ENCODE measurements at places on chromosomes 6 and 20. TPM values are rescaled to one million over a fixed set of nuclear protein-coding genes. Genes with fewer than 3 reads are reported as not detected.

The TMEM200A gene
- total RNA-seq: 0.10 TPM

The OR2H2 gene
- not detected for total RNA-seq

The EPPIN gene
- total RNA-seq: not detected

- 0 out of 2 replicates have a peak, but pooled peaks cover 2% of the 10 kb centered on the region for H3K27me3 ChIP-seq
- no peaks in the 10 kb centered on the region for H3K36me3 ChIP-seq
- H3K27ac ChIP-seq: no peak overlapping the region
- DNase-seq: no peak
These were observed 36.1 kb upstream of the NKX2-4 start for GRCh38 chr20:21433329-21433890.

- no peaks in the 10 kb centered on the region for H3K36me3 ChIP-seq
- H3K27ac ChIP-seq: no peak overlapping the region
These were observed 2.1 kb downstream of the RNASET2 start for GRCh38 chr6:166954118-166954713.

DNA sequence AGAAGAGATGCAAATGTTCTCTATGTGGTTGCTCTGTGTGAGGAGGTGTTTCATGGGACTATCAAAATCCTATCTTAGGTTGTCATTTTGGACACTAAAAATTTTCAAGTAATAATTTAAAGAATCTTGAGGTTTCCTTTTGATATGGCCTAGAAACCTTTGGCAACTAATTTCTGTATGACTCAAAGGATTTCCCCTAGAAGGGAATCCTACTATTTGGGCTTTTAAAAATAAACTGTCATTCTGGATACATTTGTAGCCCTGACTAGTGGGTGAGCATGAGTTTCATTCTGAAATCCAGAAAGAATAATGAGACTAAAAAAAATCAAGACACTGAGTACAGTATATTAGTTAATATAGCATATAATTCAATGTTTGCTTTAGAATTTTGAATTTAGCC lies 25.5 kb upstream of the RAB23 start:
- H3K4me1 ChIP-seq: no peaks in the 10 kb centered on the region
- no peaks in the 10 kb centered on the region for H3K36me3 ChIP-seq
- H3K4me3 ChIP-seq: no peak overlapping the region
- no peak overlapping the region for H3K27ac ChIP-seq
- DNase-seq: no peak

DNA sequence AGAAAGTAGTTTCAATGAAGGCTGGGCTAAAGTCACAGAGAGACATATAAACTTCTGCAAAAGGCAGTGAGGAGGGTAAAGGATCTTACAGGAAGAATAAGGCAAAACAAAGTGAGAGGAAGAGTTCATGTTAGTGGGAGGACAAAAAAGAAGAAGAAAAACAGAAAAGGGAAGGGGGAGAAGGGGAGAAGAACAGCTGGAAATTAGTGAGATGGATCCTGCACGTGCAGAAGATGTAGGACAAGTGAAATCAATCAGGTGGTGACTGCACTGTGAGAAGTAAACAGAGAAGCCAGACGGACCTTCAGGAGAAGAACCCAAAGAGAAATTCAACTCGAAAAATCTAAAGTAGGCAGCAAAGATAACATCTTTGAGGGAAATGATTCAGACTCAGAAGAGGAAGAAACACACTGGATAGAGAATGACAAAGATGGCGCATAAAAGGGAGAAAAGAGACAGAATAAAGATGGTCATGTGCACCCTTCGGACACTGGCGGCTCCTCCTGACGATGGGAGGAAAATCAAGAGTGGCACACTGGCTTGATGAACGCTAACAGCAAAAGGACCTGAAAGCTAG lies 105.9 kb downstream of the MYB start:
- no peak overlapping the region for H3K27ac ChIP-seq
- no peak overlapping the region for H3K4me3 ChIP-seq
- no peaks in the 10 kb centered on the region for H3K4me1 ChIP-seq
- H3K36me3 ChIP-seq: no peaks in the 10 kb centered on the region
- H3K27me3 ChIP-seq: no peaks in the 10 kb centered on the region

Measured in Panc1 (cell line).